ENCODE measurements at places on chromosomes 7 and 10.

DNA sequence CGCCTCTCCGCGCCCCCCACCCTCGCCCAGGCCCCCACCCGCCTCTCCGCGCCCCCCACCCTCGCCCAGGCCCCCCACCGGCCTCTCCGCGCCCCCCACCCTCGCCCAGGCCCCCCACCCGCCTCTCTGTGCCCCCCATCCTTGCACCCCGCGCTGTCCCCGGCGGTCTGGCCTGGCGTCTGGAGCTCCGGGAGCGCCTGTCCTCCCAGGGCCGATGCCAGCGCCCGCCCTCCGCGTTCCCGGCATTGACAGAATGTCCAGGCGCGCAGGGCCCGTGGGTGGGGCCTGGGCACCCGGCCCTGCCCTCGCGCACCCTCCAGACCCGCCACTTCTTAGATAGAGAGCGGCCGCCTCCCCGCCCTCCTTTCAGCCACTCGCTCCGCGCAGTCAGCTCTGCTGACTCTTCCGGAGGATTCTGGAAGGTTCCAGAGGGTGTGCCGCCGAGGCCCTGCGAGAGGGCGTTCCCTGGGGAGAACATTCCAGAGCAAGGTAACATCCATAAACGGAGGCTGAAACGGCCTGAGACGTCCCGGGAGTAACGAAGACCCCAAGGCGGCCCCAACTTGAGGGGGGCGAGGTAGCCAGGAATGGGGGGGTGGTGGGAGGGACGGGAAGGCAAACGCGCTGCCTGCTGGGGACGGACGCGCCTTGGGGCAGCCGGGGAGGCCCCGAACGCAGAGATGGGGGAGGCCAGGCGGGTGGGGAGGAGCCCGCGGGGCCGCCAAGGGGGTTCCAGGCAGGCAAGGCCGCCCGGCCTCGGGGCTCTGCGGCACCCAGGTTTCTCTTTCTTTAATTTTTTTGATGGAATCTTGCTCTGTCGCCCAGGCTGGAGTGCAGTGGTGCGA, 117.8 kb downstream of the DYNC2I1 start:
- no peak for DNase-seq

GRCh38 chr7:82110146-82110840, 333.3 kb downstream of the CACNA2D1 start:
- DNase-seq, result no peak

GRCh38 chr7:155000795-155001194, 2.1 kb downstream of the PAXIP1 start:
- no peak for DNase-seq

DNA sequence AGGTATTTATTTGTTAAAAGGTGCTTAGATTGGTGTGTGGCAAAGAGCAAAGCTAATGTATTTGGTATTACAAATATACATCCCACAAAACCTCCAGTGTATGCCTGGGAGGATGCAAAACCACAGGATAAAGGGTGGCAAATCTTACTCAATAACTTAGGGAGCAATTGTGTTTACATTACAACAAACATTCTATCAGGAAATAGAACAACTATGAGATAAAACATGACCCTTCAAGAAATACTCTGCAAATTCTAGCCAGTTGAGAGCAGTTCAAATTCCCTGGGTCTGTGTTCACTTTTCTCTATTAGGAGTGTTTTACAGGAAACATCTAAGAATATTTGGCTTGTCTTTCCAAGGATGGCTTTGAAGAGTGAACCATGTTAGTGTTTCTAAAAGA, 64.9 kb downstream of the CUL1 start:
- DNase-seq, result no peak

GRCh38 chr10:97508342-97508741, 9.6 kb downstream of the UBTD1 start:
- peak; percentile 30 for DNase-seq

DNA sequence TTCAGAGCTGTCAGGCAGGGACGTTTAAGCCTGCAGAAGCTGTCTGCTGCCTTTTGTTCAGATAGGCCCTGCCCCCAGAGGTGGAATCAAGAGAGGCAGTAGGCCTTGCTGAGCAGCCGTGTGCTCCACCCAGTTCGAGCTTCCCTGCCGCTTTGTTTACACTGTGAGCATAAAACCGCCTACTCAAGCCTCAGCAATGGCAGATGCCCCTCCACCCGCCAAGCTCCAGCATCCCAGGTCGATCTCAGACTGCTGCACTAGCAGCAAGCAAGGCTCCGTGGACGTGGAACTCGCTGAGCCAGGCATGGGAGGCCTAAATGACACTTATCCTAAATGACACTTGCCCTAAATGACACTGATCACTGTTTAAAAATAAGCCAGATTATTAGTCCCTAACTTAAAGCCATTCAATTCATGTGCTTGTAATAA, 6.8 kb upstream of the ASB15 start:
- DNase-seq, result no peak

Measured in fibroblast of skin of scalp (primary cell).